NCI-H1417 (cell line): ENCODE measurements at places on chromosomes 5 and 9.

DNA sequence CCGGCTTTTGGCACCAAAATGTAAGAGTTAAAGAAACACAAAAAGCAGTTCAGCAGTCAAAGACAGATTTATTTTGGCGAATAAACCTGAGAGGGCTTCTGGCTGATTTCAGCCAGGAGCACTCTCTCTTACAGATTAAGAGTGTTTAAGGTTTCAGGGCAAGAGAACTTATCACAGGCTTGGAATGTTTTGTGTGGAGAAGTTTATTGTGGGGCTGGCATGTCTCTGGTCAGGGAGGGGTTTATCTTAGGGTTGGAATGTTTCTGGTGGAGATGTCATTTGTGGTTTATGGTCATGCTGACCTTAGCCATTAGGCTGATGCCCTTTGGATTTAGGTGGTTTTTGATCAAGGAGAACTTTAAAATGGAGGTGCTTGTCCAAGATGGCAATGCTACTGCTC is 622.3 kb upstream of the PTPRD start:
- DNase-seq: no peak

GRCh38 chr5:178398901-178399700 is 166.5 kb upstream of the PHYKPL start:
- DNase-seq: no peak

DNA sequence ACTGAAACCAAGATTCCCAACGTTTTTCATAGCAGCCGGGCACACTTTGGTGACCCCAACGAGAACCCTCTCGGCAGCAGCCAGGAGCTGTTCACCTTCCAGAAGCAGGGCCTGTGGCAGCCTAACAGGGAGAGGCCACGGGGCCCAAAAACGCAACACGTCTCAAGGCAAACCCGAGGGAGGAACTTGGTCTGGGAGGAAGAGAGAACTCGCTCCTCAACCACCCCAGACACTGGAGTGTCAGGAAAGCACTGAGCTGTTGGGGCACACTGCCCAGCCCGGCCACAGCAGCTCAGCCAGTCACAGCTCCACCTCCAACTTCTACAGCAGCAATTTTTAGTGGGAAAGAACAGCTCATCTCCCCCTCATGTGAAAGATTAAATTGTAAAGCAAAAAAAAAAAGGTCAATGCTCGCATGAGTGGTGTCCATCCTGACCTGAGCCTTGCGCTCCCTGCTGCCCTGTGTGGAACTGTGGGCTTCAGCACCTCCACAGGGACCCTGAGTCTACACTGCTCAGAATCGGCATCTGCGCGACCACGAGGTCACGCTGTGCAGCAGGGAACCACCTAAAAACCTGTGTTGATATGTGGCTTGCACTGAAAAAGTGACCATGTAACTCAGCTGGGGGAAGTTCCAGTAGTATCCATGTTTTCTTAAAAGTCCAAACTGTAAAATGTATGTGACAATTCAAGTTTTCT is 55.0 kb downstream of the IPPK start:
- DNase-seq: no peak

DNA sequence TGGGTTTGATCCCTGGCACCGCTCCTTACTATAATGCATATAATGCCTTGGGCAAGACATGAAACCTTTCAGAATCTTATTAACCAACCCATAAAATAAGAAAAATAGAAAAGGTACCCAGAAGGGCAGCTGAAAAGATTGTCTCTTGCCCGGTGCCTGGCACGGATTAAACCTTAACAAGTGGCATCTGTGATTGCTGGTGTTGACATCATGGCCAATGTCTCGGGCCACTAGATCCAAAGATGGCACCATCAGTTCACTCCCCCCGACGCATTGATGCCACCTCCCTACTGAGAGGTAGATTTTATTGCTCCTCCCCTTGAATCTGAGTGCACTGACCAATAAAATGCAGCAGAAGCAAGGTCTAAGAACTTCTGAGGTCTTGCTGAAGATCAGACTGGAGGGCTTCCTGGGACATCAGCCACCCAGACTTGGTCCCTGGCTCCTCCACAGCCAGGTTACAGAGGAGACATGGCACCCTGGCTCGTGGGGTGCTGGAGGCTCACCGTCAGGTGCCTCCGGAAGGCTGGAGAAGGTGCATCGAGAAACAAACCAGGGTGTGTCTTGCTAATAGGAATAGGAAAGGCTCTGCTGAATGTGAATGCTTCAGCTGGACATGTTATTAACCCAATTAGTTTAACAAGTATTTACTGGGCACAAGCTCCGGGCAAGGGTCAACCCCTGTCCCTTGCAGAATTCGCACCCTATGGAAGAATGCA is 80.0 kb upstream of the COL5A1 start:
- no peak for DNase-seq

DNA sequence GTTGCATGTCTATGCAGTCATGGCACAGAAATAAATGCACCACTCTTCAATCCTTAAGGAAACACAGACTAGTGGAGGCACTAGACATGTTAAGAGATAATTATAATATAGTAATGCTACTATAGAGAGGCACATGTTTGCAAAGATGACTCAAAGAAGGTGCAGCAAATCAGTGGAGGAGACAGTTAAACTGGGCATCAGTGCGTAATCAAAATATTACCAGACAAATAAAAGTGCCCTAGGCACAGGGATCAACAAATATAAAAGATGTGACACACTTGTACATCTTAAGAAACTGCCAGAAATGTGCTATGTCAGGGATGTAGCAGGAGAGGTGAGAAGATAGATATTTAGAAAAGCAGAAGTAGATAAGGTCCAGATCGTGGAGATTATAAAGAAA is 642.1 kb downstream of the SLCO4C1 start:
- DNase-seq: no peak

DNA sequence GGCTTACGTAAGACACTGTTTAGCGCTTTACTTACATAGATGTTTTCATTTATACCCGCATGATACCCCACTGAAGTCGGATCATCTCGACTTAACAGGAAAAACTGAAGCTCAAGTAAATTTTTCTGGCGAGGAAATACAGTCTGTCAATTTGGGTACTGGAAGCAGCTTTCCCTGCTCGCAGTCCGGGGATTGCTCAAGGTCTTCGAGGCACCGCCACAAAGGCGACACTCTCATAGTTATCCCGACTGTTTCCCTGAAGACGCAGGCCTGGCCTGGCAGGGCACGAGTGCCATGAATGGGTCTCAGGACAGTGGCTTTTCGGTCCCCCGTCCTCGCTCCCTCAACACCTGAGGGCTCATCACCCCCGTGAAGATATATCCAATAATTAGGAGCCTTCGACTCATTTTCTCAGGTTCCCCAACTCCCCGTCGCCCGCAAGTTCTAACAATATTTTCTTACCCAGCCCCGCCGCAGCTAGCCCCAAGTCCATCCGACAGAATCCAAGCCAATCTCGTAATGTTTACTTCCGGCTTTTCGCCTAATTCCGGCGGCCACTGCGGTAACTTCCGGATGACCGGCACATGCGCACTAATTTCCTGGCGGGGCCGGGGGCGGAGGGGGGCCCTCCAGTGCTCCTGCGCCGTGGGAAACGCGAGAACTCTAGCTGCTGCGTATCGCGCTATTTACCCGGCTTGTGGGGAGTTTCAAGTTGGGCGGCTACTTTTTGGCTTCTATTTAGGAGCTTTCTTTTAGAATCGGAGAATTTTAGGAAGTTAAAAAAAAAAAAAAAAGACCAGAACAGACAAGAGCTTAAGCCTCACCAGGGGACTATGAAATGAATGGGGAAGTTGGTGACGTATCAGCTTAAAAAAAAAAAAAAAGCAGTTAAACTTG is at the start of gene SLU7:
SLU7 (minus strand) TSS at position 521 of the 897 bp plus-strand sequence. CDS start 3,787 bp downstream, outside the sequence.
- DNase-seq: peak; percentile 91

- DNase-seq: no peak
Observed at GRCh38 chr5:95761771-95762651, 30.9 kb downstream of the RHOBTB3 start.

DNA sequence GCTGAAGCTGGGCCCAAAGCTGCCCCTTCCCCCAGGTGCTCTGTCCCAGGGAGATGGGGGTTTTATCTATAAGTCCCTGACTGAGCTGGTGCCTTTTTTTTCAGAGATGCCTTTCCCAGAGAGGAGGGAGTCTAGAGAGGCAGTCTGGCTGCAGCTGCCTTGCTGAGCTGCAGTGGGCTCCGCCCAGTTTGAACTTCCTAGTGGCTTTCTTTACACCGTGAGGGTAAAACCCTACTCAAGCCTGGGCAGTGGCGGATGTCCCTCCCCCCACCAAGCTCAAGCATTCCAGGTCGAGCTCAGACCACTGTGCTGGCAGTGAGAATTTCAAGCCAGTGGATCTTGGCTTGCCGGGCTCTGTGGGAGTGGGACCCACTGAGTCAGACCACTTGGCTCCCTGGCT is 41.3 kb downstream of the CAVIN4 start:
- no peak for DNase-seq

- no peak for DNase-seq
Observed at GRCh38 chr5:135013947-135014570, 20.0 kb downstream of the PITX1 start.

DNA sequence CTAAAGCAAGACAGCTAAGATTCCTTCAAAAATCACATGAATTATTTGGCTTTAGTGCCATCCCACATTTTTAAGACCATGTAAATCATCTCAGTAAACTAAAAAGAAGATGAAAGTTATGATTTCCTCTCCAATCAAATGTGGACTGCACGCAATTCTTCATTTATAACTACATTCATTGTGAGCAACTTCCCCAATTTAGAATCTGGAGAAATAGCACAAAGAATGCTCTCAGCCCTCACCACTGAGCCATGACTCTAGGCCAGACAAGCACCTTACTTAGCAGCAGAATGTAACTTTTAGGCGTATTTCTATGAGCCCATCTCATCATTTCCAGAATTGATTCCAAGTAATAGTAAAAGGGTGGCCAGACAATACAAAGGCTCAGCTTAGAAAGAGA is 616.6 kb downstream of the TLE1 start:
- DNase-seq: no peak

GRCh38 chr5:95708876-95709275 is 22.3 kb upstream of the RHOBTB3 start:
- no peak for DNase-seq

DNA sequence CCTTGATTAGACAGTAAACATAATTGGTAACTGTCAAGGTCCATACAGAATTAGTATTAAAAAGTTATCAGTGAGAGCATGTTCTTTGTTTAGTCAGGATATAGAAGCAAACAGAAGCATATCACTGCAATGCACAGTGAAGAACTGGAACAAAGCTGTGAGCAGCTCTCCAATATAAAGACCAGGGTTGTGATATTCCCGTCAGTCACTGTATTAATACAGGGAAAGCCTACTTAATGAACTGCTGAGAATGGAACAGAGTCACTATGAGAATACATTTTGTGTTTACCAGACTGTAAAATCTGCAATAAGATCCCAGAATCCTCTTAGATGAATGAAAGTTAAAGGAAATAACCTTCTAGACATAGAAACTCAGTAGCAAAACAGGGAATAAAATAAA is 58.2 kb downstream of the EFNA5 start:
- no peak for DNase-seq

DNA sequence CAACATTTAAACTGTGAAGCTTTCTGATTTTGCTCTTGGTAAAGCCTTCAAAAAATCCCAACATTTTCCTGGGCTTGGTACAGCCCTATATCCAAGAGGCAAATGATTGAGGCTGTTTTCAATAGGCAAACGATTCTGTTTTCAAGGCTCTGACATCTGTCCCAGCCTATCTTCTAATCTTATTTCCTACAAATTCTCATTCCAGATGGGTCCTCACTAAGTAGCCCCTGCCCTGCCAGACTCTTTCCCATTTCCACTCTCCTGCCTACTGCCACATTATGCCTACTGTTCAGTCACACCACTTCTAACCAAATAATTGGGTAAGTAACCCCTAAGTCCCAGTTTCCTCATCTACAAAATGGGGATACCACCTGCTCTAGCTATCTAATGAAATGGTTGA is 3.5 kb downstream of the GBA2 start:
- DNase-seq: no peak

DNA sequence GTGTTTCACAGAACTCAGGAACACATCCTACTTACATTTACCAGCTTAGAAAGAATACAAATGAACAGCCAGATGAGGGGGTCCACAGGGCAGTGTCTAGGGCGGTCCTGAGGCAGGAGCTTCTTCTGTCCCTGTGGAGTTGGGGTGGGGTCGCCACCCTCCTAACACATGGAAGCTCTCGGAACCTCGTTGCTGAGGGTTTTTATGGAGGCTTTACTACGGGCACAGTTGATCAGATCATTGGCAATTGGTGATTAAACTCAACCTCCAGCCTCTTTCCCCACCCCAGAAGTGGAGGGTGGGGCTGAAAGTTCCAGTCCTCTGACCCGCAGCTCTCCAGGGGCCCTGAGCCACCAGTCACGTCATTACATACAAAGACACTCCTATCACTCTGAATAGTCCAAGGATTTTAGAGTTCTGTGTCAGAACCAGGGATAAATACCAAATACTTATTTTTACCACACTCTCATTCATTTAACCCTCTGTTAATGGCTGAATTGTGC is 156.9 kb downstream of the COL23A1 start:
- DNase-seq: no peak

DNA sequence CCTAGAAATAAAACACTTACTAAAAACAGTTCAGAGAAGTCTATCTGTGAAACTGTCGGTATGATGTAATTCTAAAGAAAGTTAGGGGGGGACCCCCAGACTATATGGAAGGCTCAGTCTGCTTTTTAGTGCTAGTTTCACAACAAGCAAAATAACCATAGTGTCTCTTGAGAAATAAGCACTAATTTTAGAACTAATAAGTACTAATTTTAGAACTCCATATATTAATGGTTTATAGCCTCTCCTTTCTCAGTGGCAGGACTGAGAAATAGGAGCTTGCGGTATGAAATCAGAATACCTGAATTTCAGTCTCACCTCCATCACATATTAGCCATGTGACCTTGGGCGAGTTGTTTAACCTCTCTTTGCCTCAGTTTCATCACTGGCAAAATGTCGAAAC is 1.4 kb upstream of the PHF24 start:
- DNase-seq: no peak

DNA sequence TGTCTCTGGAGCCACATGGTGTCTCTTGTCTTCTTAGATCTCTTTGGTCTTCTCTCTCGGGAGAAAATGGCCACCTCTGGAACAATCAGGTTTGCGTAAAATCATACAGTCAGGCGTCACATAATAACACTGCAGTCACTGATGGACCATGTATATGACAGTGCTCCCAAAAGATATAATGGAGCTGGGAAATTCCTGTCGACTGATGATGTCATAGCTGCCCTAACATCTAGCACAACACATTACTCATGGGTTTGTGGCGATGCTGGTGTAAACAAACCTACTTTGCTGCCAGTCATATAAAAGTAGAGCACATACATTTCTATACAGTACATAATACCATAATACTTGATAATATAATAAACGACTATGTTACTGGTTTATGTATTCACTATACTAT is 30.1 kb upstream of the RAI14 start:
- no peak for DNase-seq

DNA sequence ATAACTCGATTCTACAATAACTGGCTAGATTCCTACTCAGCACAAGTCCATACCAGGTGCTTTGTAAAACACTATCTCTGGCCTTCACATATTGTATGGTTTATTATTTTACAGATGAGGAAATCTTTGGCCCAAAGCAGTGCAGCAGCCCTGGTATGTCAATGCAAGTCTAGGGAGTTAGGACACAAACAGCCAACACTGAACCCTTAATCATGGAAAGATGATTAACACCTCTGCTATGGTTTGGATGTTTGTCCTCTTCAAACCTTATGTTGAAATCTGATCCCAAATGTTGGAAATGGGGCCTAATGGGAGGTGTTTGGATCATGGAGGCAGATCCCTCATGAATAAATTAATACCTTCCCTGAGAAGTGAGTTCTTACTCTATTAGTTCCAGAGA is 76.6 kb downstream of the MAPKAP1 start:
- no peak for DNase-seq

- peak; percentile 53 for DNase-seq
Observed at GRCh38 chr5:38871058-38871605, 25.3 kb downstream of the OSMR start.
